Stimulated activated CD8-positive, alpha-beta memory T cell treated with anti-CD3 and anti-CD28 coated beads, Interleukin-2, amount 100 ng/mL, for 1 hour (primary cell): ENCODE measurements at places on chromosomes 16 and 17.

- no peak for DNase-seq
These were observed 50.8 kb downstream of the SDK2 start for GRCh38 chr17:73593249-73593965.

DNA sequence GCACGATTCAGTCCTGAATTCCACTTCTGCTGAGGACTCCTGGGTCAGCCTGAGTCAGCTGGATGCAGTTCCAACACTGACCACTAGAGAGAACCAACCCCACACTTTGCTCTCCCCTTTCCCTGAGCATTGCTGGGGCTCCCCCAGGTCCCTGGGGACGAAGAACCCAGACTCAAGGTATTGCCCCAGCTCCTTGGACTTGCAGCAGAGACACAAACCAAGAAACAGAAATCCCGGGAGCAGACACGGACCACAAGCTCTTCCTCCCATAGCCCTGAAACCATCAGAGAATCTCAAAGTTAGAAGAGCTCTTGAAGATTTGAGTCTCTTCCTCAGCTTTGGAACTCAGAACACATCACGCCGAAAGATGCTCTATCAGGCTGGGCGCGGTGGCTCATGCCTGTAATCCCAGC, 678 bp upstream of the GH1 start:
- DNase-seq: peak; percentile 45

DNA sequence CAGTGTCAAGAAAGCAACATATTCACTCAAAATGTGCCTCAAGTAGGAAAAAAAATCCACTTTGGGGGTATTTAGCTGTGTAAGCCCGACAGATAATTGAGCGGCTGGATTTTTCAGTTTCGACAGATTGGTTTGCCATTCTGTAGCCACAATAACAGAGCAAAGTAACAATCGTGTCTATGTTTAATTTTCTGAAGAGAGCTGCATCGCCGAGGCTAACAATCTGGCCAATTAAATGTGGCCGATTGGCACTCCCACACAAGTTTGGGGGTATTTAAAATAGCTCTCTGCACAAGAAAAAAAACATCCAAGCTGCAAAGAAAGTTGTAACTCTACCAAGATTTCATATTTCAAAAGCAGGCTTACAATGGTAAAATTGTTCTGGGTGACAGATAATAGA, 99.7 kb upstream of the CDH13 start:
- DNase-seq: no peak

DNA sequence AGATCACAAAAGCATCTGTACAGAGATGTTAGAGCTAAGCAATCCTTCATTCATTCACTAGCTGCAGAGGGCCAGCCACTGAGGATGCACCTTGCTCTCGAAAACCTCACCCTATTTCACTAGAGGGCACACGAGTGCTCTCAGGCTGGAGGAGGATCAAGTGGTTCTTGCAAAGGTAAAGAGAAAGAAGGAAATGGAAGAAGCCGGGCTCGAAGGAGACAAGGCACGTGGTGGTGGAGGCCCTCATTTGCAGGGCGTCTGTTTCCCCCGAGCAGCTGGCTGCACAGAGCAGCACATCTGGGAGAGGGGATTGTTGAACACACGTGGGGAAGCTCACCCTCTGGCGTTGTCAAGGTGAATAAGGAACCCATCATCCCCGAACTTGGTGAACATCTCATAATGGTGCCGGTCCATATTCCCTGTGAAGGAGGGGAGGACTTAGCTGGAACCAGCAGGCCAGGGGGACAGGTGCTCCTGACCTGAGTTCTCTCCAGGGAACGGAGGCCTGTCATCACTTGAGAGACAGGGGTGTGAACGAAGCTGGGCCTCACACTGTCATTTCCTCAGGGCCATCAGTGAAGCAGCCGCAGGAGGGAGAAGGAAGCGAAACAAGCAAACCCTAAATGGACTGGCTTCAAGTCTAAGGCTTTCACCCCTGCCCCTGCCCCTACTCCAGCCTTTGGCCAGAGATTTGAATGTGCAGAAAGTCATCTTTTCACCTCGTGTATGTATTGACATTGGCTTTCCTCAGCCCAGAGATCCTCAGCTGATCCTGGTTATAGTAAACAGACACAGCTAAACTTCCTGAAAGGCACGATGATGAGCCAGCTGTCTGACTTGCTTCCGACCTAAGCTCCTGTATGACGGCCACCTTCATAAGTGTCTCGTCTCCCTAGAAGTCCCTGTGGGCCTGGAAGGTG, 27.6 kb downstream of the PRKAR1A start:
- DNase-seq: no peak

GRCh38 chr17:1562176-1562643, 382 bp downstream of the PITPNA start:
- no peak for DNase-seq

DNA sequence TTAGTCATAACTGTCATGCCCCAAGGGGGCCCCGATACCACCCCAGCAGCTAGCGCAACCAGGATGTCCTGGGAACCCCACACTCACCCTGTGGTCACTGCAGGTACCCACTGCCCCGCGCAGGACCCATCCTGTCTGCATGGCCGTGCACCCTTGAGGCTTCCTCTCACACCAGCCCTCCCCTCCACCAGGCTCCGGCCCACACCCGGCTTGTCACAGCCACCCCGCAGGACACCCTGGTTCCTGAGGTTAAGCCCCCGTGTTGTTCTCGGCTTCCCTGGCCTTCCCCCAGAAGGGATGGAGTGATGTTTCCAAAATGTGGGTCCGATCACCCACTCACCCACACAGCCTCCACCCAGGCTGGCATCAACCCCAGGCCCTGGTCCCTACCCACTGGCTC, 7.5 kb downstream of the DNASE1L2 start:
- DNase-seq: no peak

GRCh38 chr17:48174833-48175523, 67.4 kb downstream of the SNX11 start:
- no peak for DNase-seq

DNA sequence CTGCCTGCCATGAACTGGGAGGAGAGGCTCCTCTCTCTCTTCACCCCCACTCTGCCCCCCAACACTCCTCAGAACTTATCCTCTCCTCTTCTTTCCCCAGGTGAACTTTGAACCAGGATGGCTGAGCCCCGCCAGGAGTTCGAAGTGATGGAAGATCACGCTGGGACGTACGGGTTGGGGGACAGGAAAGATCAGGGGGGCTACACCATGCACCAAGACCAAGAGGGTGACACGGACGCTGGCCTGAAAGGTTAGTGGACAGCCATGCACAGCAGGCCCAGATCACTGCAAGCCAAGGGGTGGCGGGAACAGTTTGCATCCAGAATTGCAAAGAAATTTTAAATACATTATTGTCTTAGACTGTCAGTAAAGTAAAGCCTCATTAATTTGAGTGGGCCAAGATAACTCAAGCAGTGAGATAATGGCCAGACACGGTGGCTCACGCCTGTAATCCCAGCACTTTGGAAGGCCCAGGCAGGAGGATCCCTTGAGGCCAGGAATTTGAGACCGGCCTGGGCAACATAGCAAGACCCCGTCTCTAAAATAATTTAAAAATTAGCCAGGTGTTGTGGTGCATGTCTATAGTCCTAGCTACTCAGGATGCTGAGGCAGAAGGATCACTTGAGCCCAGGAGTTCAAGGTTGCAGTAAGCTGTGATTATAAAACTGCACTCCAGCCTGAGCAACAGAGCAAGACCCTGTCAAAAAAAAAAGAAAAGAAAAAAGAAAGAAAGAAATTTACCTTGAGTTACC, 36.7 kb upstream of the STH start:
- no peak for DNase-seq

- no peak for DNase-seq
These were observed 13.8 kb downstream of the DBF4B start for GRCh38 chr17:44722254-44722653.

DNA sequence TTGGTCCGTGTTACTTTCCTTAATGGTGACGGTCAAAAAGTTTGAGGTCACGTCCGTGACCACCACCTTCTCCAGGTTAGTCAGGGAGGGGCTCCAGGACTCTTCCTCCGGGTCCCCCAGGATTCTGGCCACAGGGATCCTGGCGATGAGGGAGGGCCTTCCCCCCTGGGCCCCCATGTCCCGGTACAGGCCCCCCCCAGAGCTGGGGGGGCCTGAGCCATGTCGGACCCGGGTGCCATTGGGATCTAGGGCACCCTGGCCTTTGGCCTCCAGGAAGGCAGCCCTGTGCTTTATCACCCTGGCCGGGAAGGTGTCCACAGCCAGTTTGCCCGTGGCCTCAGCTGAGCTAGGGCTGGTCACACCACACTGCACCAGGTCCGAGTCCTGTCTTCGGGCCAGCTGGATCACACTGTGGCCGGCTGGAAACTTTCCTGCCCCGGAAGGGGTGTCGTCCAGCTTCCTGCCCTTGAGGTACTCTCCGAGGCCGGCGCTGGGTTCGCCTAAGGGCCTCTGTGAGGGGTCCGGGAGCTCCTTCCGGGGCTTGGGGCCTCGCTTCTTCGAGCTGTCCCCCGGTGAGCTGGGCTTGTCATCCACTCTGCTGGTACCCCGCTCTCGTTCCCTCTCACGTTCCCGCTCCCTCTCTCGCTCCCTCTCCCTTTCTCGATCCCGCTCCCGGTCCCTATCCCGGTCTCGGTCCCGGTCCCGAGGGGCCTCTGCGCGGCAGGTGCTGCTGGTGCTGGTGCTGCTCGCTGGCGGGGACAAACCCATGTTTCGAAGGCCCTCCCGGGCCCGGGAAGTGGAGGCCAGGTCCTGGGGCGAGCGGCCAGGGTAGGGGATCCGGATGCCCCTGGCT, 2.0 kb downstream of the CBX8 start:
- no peak for DNase-seq

GRCh38 chr17:8397636-8398035, at the start of gene RNF222:
TSS of gene RNF222 (minus strand) at chr17:8397827. CDS start at chr17:8393461, 4,366 bp downstream.
- DNase-seq: no peak

DNA sequence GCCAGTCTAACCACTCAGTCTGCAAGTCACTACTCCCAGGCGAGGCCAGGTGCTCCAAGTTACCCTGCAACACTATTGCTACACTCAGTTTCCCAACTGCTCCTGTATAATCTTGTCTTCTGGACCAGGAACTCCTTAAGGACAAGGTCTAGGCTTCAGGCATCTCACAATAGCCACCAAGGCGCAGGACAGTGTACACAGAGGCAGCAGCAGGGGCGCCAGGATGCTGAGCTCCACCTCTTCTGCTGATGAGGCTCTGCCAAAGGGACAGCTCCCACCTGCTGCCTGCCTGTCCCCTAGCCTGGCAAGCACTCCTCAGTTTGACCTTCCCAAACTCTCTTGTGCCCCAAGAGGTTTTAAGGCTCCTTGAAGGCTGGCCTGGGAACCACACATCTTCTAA, 3.4 kb downstream of the SLC25A11 start:
- DNase-seq: no peak

- DNase-seq: no peak
These were observed 18.7 kb downstream of the ZNHIT3 start for GRCh38 chr17:36505171-36505570.

DNA sequence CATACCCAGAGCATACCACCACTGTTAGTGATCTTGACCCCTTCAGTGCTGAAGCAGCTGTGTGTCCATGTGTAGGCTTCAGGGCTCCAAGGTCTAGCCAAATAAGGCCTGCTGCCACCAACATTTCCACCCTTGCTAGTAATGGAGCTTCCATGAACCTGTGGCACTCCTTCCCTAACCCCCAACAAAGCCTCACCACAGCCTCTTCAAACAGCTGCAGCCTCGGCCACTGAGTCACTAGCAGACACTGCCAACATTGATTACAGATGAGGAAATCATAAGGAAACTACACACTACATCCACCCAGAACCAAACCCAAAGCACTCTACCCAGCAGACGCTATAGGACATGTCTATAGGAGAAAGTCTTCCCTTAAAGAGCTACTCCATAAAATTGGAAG, 610.7 kb downstream of the KCNJ2 start:
- no peak for DNase-seq

DNA sequence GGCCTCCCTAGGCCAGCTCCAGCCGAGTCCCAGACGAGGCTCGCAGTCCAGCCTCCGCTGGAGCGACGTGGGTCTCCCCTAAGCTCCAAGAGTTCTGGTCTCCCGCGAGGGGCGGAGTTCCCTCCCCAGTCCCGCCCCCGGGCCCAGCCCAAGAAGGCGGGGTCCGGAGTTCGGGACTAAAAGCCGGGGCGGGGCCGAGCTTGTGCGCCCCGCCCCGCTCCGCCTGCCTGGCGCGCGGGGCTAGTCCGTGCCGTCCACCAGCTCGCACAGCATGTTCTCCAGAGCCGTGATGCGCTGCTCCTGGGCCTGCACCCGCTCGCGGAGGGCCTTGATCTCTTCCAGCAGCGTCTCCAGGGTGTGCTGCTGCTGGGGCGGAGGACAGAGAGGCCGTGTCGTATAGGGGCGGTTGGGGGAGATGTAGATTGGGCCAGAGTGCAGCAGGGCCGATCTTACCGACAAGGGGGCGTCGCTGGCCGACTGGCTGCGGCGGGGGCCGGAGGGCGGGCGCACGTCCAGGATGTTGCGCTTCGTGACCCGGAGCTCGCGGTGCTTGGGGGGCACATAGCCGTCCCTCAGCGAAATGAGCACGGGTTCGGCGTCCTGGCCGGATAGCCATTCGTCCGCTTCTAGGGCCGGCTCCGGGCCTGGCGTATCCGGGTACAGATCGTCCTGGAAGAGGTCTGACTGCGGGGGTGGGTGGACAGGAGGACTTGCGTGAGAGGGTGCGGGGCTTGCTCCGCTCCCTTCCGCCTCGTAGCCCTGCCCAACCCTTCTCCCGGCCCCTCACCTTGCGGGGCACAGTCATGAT, 7.0 kb downstream of the CORO6 start:
- DNase-seq: peak; percentile 61

DNA sequence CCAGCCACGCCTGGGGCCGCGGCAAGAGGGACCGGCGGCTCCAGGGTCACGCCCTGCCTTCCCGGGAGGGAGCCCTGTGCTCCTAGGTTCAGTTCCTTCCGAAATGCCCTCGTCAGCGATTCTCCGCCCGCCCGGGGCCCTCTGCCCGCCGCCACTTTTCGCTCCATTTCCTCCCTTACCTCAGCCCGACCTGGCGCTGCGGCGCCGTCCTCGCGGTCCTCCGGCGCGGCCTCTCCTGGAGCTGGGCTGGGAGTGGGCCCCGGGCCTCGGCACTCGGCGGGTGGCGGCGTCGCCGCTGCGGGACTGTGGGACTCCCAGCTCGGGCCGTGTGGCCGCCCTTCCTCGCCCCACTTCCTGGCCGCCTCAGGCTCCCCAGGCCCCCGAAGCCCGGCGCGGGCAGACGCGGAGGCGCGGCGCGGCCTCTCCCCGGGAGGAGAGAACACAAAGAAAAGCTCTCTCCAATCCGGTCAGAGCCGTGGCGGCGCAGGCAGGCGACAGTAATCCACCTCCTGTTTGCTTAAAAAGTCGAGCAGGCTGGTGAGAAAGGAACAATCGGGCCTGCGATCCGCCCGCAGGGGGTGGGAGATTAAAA, 1.6 kb downstream of the BAHCC1 start:
- DNase-seq: no peak

DNA sequence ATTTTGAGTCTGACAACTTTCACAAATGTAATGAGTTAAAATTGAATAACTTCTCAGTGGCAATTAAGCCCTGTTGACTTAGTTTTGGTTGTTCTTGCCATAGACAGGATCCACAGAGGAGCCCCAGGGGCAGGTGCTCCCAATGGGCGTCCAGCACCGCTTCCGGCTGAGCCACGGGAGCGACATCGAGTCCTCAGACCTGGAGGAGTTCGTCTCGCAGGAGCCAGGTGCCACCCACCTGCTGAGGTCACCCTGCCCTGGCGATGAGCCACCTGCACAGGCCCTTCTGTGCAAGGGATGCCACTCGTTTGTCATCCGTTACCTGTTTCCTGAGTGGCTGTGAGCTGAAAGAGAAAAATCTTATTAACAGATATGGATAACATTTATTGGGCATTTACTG, 10.7 kb downstream of the CCDC40 start:
- no peak for DNase-seq

GRCh38 chr17:31544186-31544585, 152.7 kb downstream of the RAB11FIP4 start:
- DNase-seq: no peak
